ENCODE measurements at places on chromosomes 13 and 19.

- DNase-seq, result no peak
Observed at GRCh38 chr13:75796825-75797224, 160.7 kb downstream of the LMO7 start.

GRCh38 chr19:30857966-30858490 lies 485.8 kb downstream of the ZNF536 start:
- no peak for DNase-seq

GRCh38 chr19:7718668-7719067 lies 13.2 kb downstream of the CLEC4G start:
- DNase-seq, result no peak

- DNase-seq, result peak; percentile 54
Observed at GRCh38 chr13:39451860-39452301, 151.1 kb downstream of the LHFPL6 start.

- DNase-seq, result no peak
Observed at GRCh38 chr13:27658546-27658945, 36.9 kb downstream of the POLR1D start.

DNA sequence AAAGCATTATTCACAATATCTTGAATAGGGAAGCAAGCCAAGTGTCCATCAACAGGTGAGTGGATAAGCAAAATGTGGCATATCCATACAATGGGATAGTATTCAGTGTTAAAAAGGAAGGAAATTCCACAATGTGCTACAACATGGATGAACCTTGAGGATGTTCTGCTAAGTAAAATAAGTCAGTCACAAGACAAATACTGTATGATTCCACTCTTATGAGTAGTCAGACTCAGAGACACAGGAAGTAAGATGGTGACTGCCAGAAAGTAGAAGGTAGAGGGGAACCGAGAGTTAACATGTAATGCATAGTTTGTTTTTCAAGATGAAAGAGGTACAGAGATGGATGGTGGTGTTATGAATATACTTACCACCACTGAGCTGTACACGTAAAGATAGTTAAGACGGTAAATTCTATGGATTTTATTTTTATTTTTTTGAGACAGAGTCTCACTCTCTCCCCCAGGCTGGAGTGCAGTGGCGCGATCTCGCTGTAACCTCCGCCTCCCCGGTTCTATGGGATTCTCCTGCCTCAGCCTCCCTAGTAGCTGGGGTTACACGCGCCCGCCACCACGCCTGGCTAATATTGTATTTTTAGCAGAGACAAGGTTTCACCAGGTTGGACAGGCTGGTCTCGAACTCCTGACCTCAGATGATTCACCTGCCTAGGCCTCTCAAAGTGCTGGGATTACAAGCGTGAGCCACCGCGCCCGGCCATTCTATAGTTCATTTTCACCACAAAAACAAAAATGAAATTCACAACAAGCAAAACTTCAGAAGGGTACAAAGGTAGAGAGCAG lies 1.0 kb upstream of the CHAMP1 start:
- no peak for DNase-seq

GRCh38 chr13:92941167-92941566 lies 285.4 kb upstream of the GPC6 start:
- no peak for DNase-seq

GRCh38 chr19:53906211-53907192 lies 2.6 kb upstream of the CACNG7 start:
- DNase-seq, result peak; percentile 71

DNA sequence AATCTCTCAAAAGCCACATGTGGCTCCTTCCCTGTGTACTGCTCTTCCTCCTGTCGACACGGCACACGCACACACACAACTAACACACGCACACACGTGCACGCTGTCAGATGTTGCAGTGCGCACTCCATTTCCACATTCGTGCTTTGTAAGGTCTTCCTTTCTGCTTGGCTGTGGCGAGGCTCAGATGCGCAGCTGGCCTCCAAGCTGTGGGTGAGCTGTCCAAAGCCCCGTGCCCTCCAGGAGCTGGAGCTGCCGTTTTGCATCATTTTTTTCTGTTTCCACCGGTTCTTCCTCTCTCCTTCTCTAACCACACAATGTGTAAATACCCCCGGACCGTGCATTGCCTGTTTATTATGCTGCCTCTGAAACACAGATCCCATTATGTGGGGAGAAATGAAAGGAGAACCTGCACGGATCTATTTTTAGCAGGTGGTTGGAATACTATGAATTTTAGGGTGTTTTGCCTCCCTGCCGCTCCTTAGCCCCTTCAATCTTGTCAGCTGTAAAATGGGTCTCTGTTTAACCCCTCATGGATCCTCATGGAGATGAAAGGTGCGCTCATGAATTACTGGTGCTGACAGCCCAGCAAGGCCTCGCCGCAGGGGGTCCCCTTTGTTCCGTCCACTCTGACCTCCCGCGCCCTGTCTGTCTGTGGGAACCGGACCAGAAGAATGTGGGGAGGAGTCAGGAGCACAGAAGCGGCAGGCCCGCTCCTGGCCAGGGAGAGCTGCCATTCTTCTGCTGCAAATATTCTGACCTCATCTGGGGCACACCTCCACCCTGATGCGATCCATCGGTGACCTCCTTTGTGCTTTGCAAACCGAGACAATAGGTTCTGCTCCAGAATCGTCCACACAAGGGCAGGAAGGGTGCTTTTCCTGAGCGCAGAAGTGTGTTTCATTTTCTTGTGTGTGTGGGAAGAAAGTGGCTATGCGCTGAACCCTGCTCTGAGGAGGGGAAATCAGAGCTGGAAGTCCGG lies 137.7 kb downstream of the SOX1 start:
- peak; percentile 73 for DNase-seq

- DNase-seq, result no peak
Observed at GRCh38 chr13:39394796-39395678, 208.0 kb downstream of the LHFPL6 start.

DNA sequence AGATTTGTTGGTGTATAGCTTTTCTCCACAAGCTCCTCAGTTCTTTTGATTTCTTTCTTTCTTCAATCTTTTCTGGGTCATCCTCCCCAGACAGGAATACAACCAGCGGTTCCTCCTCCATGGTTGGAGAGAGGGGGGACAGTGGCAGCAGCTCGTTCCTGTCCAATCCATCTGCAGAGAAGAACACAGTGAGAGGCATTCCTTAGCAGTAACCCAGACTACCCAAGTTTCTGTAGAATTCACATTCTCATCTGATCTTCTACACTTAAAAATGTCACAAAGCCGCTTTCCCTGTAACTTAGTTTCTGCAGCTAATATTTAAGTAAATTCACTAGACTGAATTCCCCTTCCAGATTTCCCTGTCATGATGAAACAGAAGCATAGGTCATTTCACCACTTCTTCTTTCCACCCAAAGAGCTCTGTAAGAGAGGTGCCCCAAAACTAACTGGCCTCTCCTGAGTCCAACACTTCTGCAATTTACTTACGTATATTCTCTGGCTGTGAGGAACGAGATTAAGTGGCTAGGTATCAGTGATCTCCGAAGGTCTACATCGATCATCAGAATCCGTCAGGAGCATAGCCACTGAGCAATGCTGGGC lies 171.9 kb downstream of the TBC1D4 start:
- no peak for DNase-seq

- peak; percentile 43 for DNase-seq
Observed at GRCh38 chr13:74132152-74132775, 1.9 kb downstream of the KLF12 start.

DNA sequence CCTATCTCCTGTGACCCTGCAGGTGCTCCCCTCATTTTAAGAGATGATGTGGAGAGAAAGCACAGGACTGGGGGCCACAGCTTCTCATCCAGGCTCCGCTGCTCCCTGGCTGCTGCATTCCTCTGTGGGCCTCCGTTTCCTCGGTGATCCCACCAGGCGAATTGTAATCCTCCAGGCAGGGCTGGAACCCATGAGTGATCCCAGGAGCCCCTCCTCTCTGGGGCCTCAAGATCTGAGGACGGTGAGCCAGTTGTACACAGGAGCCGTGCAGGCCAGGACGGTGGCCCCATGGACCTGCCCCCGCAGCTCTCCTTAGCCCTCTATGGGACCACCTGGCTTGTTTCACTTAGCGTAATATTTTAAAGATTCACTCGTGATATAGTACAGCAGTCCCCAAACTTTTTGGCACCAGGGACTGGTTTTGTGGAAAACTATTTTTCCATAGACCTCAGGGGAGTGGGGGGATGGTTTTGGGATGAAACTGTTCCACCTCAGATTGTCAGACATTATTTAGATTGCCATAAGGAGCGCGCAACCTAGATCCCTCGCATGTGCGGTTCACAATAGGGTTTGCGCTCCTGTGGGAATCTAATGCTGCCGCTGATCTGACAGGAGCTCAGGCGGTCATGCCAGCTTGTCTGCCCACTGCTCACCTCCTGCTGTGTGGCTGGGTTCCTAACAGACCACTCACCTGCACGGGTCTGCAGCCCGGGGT lies 5.6 kb downstream of the FFAR3 start:
- DNase-seq, result no peak

GRCh38 chr13:44131069-44131614 lies 242.5 kb upstream of the SERP2 start:
- DNase-seq, result no peak

- no peak for DNase-seq
Observed at GRCh38 chr19:6728346-6728745, 7.9 kb upstream of the C3 start.

- DNase-seq, result no peak
Observed at GRCh38 chr19:56301155-56301554, 13.5 kb downstream of the ZSCAN5A start.

GRCh38 chr19:29448046-29448445 lies 77.7 kb upstream of the VSTM2B start:
- no peak for DNase-seq

- no peak for DNase-seq
Observed at GRCh38 chr13:20969182-20969581, 66.6 kb upstream of the XPO4 start.

- no peak for DNase-seq
Observed at GRCh38 chr19:53612762-53613526, 18.9 kb upstream of the DPRX start.

DNA sequence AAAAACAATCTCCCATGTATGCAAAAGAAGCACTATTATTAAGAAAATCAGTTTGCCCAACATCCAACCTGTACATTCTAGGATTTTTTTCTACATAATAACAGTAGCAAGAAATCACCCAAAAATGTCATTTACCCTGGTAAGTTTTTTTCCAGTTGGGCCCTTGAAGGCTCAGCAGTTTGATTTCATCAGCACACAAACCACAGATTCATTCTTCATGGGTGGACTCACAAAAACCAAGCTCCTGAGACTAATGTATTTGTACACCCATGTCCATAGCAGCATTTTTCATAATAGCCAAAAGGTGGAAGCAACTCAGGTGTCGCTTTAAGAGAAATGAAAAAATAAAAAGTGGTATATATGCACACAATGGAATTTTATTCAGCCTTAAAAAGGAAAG lies 210.1 kb downstream of the TBC1D4 start:
- no peak for DNase-seq

GRCh38 chr13:107867701-107868661 lies 347.4 kb downstream of the LIG4 start:
- peak; percentile 92 for DNase-seq

DNA sequence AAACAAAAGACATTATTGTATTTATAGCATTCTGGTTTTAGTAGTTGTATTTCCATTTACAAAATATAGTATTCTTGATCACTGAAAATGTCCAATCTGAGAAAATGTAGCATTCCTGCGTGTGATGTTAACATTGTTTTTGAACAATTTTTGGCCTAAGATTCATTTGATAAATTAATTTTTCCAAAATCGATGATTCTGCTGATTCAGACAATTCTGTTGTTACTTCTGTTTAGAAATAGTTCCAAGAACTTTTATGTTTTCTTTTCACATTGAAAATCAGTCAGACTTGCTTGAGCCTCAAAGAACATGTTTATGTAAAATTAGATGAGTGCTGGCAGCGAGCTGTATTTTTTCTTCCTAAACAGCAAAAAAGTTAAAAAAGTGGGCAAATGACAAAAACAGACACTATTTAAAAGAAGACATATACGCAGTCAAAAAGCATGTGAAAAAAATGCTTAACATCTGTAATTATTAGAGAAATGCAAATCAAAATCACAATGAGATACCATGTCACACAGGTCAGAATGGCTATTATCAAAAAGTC lies 804.5 kb upstream of the MIR17HG start:
- no peak for DNase-seq

DNA sequence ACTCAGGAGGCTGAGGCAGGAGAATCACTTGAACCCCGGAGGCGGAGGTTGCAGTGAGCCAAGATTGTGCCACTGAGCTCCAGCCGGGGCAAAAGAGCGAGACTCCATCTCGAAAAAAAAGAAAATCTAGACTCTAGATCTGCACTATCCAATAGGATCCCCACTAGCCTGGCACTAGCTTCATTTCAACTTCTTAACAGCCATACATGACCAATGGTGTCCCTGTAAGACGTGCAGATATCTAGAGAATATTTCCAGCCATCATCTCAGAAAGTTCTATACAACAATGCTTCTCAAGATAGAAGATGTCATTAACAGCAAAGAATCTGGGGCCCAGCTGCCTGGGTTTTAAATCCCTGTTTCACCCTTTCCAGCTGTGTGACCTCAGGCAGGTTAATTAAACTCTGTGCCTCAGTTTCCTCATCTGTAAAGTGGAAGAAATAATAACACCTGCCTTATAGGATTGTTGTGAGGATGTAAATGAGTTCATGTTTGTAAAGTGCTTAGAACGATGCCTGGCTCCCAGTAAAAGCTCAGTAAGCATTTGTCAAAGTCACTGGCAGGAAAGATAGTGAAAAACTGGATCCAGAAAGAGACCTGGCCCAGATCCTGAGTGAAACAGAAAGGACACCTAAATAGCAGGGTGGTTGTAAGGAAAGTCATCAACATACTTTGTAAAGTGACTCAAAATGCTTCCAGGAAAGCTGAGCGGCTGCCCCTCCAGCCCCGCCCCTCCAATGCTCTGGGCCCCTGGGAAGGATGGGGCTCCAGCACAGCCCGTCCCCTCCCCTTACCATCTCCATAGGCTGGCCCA lies 13.5 kb downstream of the WIZ start:
- no peak for DNase-seq

DNA sequence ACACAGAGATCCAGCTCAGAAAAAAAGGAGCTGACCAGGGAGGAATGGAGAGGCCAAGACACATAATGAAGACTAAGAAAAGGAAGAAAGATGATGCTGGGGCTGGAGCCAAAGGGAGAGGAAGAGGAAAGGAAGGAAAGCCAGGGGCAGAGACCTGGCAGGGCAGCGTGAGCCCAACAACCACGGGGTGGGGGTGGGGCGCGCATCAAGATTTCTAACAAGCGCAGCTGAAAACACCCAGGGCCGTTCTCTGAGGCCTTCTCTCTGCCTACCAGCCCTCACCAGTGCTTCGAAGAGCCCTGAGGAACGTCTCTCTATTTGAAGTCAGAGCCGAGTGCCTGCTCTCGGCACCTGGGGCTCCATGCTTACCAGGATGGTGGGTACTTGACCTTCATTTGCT lies 23.6 kb upstream of the POU2F2 start:
- no peak for DNase-seq

DNA sequence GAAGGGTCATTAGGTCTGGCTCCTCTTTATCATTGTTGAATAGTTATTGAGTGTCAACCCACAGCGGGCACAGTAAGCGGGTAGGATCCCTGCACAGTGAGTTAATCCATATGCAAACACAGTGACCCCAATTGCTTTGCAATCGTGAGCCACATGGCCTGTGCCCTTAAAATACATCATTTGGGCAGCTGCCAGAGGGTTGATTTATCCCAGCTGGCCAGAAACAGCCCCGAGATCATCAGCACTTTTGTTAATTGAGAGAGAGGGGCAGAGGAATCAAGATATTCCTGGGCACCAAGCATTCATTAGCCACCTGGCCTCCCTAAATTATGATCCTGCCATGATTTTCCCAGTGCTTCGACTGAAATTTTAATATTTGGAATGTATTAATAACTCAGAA lies 9.8 kb upstream of the CNMD start:
- DNase-seq, result no peak

- DNase-seq, result peak; percentile 96
Observed at GRCh38 chr19:18388100-18388959, 2.4 kb downstream of the GDF15 start.

GRCh38 chr13:98050041-98050466 lies 92.8 kb upstream of the FARP1 start:
- no peak for DNase-seq
